Foreskin keratinocyte (primary cell): ENCODE measurements at places on chromosomes 7 and 10. TPM values are rescaled to one million over a fixed set of nuclear protein-coding genes. Genes with fewer than 3 reads are reported as not detected.

DNA sequence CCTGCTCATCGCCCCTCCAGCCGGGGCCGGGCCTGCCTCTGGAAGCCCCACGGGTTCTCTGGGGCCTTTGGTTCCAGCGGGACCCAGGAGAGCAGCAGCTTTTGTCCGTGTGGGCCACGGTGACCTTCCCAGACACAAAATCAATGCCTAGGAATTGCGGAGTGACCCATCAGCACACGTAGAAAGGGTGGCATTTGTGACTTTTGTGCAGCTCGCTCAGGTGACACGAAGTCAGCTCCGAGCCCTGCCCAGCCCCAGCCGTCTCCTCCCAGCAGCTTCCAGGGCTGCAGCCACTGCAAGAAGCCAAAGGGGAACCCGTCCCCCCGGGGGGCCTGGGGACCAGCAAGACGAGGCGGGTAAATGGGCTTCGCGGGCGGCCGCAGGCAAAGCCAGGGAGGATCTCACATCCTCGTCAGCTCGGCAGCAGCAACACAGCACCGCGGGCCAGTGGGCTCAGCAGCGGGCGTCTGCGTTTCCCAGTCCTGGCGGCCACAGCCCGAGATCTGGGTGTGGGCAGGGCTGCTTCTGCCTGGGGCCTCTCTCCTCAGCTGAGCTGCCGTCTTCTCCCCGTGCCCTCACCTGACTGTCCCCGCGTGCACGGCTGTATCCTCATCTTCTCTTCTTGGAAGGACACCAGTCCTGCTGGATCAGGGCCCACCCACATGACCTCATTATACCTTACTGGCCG, 88.5 kb downstream of the PAXIP1 start:
- DNase-seq: no peak

DNA sequence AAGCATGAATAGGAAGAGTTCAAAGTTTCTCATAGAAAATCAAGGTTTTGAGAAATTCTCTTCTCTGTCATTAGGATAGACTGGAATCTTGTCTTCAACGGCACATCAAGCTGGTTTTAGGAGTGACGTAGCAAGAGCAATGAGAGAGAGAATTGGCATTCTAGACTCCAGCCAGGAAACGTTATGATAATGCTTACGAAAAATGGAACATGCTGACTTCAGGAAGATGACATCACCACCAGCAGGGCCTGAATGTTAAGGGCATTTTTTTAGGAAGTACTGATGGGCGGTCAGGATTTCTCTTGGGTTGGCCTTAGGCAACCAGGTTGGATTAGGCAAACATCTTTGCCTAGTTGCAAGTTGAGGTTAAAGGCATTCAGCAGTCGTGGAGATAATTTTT, 213.2 kb upstream of the CTBP2 start:
- DNase-seq: no peak

GRCh38 chr10:45353186-45353585, 20.8 kb upstream of the ALOX5 start:
- peak; percentile 44 for DNase-seq

DNA sequence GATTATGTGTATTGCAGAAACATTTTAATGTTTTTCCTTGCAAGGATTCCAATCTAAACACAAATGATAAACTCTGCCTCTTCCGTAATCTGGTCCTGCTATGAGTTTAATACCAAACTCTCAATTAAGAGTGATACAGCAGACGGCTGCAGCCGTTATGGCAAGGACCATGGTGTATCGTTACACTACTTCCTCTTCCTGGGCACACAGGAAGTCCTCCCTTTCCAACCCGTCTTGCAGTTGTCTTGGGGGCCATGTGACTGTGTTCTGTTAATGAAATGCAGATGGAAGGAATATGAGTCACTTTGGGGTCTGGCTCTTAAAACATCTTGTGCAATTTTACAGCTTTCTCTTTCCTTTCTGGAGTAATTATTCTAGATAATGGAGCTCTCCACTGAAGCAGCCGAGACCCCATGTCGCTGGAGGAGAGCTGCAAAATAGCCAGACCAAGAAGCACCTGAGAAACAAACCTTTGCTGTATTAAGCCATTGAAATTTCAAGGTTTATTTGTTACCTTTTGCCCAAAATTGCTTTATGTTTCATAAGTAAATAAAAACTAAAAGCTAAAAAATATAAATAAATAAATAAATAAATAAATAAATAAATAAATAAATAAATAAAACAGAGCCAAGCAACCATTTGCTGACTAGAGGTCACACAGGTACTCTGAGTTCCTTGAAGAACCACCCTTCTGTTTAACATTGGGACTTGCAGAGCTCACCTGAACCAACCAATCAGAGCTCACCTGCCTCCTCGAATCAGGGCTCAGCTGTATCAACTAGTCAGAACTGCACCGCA, 74.7 kb downstream of the FRMPD2 start:
- no peak for DNase-seq

The LIPN gene
- not detected in 2 replicates for polyA plus RNA-seq

The PLEKHS1 gene
- polyA plus RNA-seq: not detected in 2 replicates

DNA sequence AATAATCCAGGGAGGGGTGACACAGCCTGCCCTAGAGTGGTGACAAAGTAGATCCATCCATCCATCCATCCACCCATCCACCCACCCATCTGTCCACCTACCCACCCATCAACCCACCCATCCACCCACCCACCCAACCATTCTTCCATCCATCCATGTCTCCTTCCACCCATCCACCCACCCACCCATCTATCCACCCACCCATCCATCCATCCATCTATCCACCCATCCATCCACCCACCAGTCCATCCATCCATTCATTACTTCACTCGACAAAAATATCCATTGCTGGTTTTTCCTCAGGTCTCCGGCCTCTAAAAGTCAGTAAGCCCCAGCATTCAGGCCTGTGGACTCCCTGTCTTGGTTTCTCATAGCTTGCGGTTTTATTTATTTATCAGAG, 12.5 kb upstream of the LIMK1 start:
- DNase-seq: no peak

GRCh38 chr7:83851551-83851950, 202.6 kb upstream of the SEMA3E start:
- DNase-seq: no peak

DNA sequence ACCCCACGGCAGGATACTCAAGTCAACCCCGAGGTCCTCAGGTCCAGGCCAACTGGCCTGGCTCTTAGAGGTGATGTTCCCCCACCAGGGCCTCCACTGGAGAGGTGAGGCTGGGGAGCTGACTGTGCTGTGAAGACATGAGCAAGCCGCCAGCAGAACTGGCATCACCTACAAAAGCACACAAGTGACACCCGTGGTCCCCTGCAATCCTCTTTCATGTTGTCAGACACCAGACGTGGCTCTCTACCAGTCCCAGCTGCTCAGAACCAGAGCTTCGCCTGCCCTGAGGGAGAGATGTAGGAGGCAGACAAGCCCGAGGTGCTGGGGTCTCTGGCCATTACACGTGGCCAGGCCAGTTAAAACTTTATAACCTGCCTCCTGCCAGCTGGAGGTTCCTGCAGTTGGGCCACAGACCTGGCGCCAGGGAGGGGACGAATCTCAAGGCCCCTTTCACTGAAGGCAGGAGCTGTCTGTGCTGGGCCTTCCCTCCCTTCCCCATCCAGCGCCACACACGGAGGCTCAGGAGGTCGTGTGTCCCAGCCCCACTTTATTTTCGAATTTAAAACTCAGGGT, 2.2 kb downstream of the COMTD1 start:
- DNase-seq: no peak

The PTPN20 gene
- polyA plus RNA-seq: 2.0 and 2.4 TPM in 2 replicates

The INTS1 gene
- polyA plus RNA-seq: 49.1 and 50.1 TPM in 2 replicates

GRCh38 chr10:110174201-110174600, 33.2 kb upstream of the MXI1 start:
- no peak for DNase-seq
